Skeletal muscle tissue (tissue), 5 donors: ENCODE measurements at places on chromosomes 11 and 22. TPM values are rescaled to one million over a fixed set of nuclear protein-coding genes. Genes with fewer than 3 reads are reported as not detected.

RAB39A gene
- 2.1 TPM for total RNA-seq

F2 gene
- total RNA-seq: 0.52 TPM

L3MBTL2 gene
- total RNA-seq: 9.4 TPM

PARVG gene
- 3.1 TPM for total RNA-seq

XRRA1 gene
- 4.2 TPM for total RNA-seq

APOL5 gene
- total RNA-seq: 1.6 TPM

SYNGR1 gene
- total RNA-seq: 5.7 TPM

ZNF280B gene
- 1.6 TPM for total RNA-seq

MPZL2 gene
- 1.0 TPM for total RNA-seq

SSRP1 gene
- total RNA-seq: 38.6 TPM

PAMR1 gene
- 37.1 TPM for total RNA-seq

LDHAL6A gene
- total RNA-seq: not detected

JAML gene
- 6.8 TPM for total RNA-seq

LMO1 gene
- not detected for total RNA-seq

CHADL gene
- 2.1 TPM for total RNA-seq

SLC6A5 gene
- not detected for total RNA-seq

LIPT2 gene
- 2.6 TPM for total RNA-seq

OR2D2 gene
- total RNA-seq: not detected

ACTN3 gene
- total RNA-seq: 156 TPM

MCM5 gene
- total RNA-seq: 25.1 TPM

MUC5AC gene
- under 0.01 TPM for total RNA-seq

TNNT3 gene
- 4,042 TPM for total RNA-seq

MN1 gene
- 2.6 TPM for total RNA-seq

BIK gene
- 0.52 TPM for total RNA-seq

SLN gene
- 2,012 TPM for total RNA-seq

FAM111A gene
- 17.2 TPM for total RNA-seq

PIWIL4 gene
- 8.9 TPM for total RNA-seq

LRRC74B gene
- not detected for total RNA-seq

KRTAP5-10 gene
- not detected for total RNA-seq

FBXO3 gene
- total RNA-seq: 39.1 TPM

DDIAS gene
- 1.6 TPM for total RNA-seq

GDPD4 gene
- total RNA-seq: not detected

MOGAT2 gene
- total RNA-seq: 0.52 TPM

VWA5A gene
- total RNA-seq: 89.8 TPM
